DND-41 (cell line): ENCODE measurements at places on chromosomes 5 and 9.
A peak's percentile ranks its signal among the peaks of the same experiment; 100 is the strongest.

DNA sequence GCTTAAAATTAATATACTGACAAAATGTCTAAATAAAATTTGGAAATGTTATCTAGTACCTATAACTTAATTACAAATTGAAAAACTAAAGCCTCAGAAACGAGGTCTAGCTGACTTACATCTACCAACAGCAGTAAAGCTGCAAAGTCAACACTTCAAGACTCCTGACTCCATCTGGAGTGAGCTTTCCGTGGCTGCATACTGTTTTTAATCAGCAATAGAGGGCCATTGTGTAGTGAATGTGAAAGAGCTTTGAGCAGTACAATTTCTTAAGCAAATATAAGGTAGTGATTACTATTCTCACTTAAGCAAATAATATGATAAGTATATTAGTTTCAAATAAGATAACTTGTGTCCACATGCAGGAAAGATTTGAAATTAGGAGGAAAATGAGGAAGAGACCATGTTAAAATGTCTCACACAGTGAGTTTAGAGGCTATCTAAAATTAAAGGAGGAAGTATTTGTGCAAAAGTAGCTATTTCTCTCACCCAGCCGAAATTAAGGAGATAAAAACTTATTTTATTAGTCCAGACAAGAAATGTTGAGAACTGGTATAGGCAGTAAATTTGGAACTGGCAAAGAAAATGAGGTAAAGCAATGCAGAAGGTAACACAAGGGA is 6.4 kb downstream of the SPINK6 start:
- no peaks in the 10 kb centered on the region for H3K27me3 ChIP-seq
- no peak overlapping the region for H3K27ac ChIP-seq
- no peak overlapping the region for H3K4me3 ChIP-seq
- DNase-seq = no peak

DNA sequence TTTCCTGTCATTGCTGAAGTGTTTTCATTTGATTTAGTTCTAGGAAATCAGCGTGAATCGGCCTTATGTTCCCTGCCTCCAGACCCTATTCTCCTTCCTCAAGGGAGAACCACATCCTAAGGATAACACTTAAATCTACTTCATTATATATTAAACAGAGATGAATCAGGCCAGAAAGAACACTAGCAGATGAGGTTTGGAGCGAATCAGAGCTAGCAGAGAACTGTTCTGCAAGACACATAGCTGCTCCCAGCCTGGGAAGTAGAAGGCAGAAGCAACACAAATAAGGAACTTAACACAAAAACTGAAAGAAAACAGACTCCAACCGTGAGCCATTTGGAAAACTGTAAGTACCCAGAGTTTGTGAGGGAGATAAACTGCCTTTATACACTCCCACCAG is 718.2 kb downstream of the SEMA5A start:
- H3K27ac ChIP-seq = no peak overlapping the region
- DNase-seq = no peak
- no peaks in the 10 kb centered on the region for H3K36me3 ChIP-seq
- 0 out of 2 replicates have a peak, but pooled peaks cover 4% of the 10 kb centered on the region for H3K4me1 ChIP-seq
- no peaks in the 10 kb centered on the region for H3K27me3 ChIP-seq
- H3K4me3 ChIP-seq = no peak overlapping the region

GRCh38 chr9:124631326-124631725 is 124.1 kb upstream of the NR5A1 start:
- DNase-seq = no peak
- H3K36me3 ChIP-seq = no peaks in the 10 kb centered on the region
- no peak overlapping the region for H3K4me3 ChIP-seq
- H3K27ac ChIP-seq = no peak overlapping the region

DNA sequence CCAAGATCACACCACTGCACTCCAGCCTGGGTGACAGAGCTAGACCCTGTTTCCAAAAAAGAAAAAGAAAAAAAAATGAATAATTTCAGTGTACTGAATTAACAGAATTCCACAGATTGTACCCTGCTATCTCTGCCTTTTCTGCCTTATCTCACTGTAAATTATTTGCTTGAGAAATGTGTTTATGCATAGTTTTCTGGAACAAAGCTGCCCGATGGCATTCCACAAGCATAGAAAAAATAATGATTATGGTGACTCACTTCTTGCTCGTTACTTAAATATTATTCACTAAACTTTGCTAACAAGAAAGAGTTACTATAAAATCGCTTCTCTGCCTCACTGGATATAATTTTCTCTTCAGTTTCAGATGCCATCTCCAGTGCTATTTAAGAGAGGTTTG is 88.7 kb upstream of the FAM169A start:
- no peak overlapping the region for H3K27ac ChIP-seq
- H3K36me3 ChIP-seq = no peaks in the 10 kb centered on the region
- DNase-seq = no peak
- H3K27me3 ChIP-seq = peaks cover 3% of the 10 kb centered on the region
- no peaks in the 10 kb centered on the region for H3K4me1 ChIP-seq

DNA sequence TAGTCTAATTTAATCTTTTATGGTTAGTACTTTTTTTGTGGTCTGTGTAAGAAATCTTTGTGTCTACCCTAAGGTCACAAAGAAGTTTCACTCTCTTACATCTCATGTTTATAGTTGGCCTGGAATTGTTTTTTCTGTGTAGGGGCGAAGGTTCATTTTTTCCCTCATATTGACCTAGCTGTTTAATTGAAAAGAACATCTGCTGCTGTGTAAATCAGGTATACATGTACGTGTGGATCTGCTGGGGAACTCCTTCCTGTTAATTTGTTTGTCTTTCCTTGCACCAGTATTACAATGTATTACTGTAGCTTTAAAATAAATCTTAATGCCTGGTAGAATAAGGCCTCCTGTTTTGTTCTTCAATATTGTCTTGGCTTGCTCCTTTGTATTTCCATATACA is 37.8 kb downstream of the EXOSC2 start:
- H3K4me3 ChIP-seq = no peak overlapping the region
- DNase-seq = no peak
- H3K36me3 ChIP-seq = no peaks in the 10 kb centered on the region
- no peaks in the 10 kb centered on the region for H3K27me3 ChIP-seq
- no peak overlapping the region for H3K27ac ChIP-seq

- no peaks in the 10 kb centered on the region for H3K27me3 ChIP-seq
- peaks cover 43% of the 10 kb centered on the region for H3K36me3 ChIP-seq
- peak overlapping the region; percentile 98 for H3K27ac ChIP-seq
- peak overlapping the region; percentile 78 for H3K4me3 ChIP-seq
- peaks cover 46% of the 10 kb centered on the region for H3K4me1 ChIP-seq
- peak; percentile 61 for DNase-seq
Observed at GRCh38 chr5:126777257-126777974, 480 bp downstream of the LMNB1 start.

GRCh38 chr5:6543346-6543730 is 89.5 kb downstream of the NSUN2 start:
- H3K4me3 ChIP-seq = no peak overlapping the region
- H3K27me3 ChIP-seq = no peaks in the 10 kb centered on the region
- no peaks in the 10 kb centered on the region for H3K4me1 ChIP-seq

DNA sequence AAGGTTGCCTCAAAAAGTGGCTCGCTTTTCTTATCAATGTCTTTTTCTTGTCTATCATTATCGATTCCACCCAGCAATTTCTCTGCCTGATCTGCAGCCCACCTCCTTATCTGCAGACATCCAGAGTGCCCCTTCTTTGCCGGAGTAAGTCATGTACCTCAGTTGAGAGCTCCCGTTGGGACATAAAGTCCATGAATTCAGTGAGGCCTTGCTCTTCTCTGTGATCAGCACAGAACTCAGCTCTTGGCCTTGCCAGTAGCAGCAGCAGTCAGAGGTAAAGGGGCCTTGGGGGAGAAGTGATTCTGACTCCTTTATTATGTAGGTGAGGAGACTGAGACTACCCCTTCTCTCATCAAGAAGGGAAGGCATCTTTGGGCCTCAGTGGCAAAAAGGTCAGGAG is 24.9 kb upstream of the DCAF12 start:
- H3K4me3 ChIP-seq = no peak overlapping the region
- H3K36me3 ChIP-seq = no peaks in the 10 kb centered on the region
- no peak overlapping the region for H3K27ac ChIP-seq
- H3K4me1 ChIP-seq = no peaks in the 10 kb centered on the region
- no peak for DNase-seq
- no peaks in the 10 kb centered on the region for H3K27me3 ChIP-seq

DNA sequence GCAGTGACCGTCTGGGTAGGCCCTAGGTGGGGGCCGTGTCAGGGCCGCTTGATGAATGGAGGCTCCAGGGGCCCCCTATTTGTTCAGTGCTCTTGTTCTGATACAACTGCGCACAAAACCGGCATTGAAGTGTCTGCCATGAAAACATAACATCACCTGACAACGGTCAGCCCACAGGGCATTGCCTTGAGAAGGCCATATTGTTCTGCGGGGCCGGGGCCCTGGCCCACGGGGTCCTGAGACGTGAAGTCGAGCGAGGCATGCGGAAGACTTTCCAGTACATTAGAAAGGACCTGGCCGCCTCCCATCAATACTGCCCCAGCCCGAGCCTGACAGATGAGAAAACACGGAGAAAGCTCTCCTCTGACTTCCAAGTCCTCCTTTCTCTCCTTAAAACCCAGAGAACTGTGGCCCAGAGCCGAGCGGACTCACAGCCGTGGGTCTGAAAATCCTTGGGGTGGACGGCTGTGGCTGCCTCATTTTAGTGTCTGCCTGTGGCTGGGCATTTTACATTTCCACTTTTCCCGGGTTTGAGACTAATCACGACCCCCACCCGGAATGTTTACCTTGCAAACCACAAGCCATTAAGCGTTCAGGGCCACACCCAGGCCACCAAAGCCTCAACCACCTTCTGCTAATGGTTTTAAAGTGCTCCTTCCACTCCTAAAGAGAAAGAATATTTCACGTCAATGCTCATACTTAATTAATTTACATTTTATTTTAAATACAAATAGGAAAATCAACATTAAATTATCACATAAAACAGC is 391.0 kb upstream of the IRX2 start:
- no peak overlapping the region for H3K27ac ChIP-seq
- no peaks in the 10 kb centered on the region for H3K4me1 ChIP-seq
- no peak overlapping the region for H3K4me3 ChIP-seq
- no peaks in the 10 kb centered on the region for H3K27me3 ChIP-seq

- peak; percentile 27 for DNase-seq
- no peak overlapping the region for H3K4me3 ChIP-seq
- H3K36me3 ChIP-seq = no peaks in the 10 kb centered on the region
- H3K4me1 ChIP-seq = no peaks in the 10 kb centered on the region
Observed at GRCh38 chr9:74742792-74743730, 144.7 kb downstream of the TRPM6 start.

DNA sequence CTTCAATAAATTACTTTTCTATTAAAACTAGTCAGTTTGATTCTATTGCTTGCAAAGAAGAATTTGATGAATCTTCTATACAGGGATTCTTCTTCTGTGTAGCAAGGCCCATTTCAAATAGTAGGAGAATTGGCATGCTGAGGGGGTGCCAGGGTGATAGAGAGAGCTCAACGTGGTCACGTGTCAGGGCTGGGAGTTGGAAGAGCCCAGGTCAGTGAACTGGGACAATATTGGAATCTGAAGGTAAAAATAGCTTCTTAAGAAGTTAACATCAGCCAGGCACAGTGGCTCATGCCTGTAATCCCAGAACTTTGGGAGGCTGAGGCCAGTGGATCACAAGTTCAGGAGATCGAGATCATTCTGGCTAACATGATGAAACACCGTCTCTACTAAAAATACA is 64.1 kb upstream of the TLE1 start:
- H3K36me3 ChIP-seq = no peaks in the 10 kb centered on the region
- H3K4me1 ChIP-seq = no peaks in the 10 kb centered on the region
- H3K27me3 ChIP-seq = no peaks in the 10 kb centered on the region

GRCh38 chr9:118446943-118447639 is 742.9 kb downstream of the TLR4 start:
- no peaks in the 10 kb centered on the region for H3K27me3 ChIP-seq
- DNase-seq = no peak
- no peak overlapping the region for H3K4me3 ChIP-seq
- H3K27ac ChIP-seq = no peak overlapping the region

DNA sequence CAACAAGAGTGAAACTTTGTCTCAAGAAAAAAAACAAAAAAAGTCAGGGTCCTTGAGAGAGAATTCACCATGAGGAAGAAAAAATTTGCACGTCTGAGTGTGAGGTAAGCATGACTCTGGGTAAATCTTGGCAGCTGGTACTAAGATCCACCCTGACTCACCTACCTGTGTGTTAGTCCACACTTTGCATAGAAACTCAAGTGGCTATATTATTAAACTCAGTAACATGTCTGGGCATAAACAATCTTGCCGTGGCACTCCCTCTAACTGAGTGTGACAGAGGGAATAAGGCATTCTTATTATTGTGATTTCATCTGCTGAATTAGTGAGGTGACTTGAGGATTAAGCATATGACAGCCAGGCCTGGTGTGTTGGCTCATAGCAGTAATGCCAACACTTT is 259.4 kb upstream of the VLDLR start:
- H3K4me1 ChIP-seq = no peaks in the 10 kb centered on the region
- no peaks in the 10 kb centered on the region for H3K27me3 ChIP-seq
- no peak for DNase-seq
- no peak overlapping the region for H3K27ac ChIP-seq
- no peaks in the 10 kb centered on the region for H3K36me3 ChIP-seq

- H3K4me1 ChIP-seq = no peaks in the 10 kb centered on the region
- no peaks in the 10 kb centered on the region for H3K36me3 ChIP-seq
- no peak for DNase-seq
Observed at GRCh38 chr9:127537014-127537413, 75.1 kb upstream of the STXBP1 start.

DNA sequence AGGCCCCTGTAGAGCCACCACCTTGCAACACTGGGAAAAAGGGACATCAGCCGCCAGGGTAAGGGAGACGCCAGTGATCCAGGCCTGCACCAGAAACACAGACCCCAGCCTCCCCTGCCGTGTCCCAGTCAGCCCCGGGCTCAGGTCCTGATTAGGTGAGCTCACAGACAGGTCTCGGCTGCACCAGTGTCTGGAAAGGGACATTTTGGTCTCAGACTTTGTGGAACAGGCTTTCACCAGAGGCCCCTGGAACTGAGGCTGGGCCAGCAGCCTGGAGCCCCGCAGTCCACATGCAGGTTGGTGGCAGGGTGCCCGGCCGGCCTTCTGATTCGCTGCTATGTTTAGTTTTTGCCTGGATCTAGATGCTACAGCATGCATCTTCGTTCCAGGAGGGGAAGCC is 369.0 kb upstream of the IRX4 start:
- no peaks in the 10 kb centered on the region for H3K27me3 ChIP-seq
- no peak overlapping the region for H3K4me3 ChIP-seq
- H3K4me1 ChIP-seq = peaks cover 3% of the 10 kb centered on the region; the same call in 1 of the 2 replicates
- no peaks in the 10 kb centered on the region for H3K36me3 ChIP-seq
- H3K27ac ChIP-seq = no peak overlapping the region

DNA sequence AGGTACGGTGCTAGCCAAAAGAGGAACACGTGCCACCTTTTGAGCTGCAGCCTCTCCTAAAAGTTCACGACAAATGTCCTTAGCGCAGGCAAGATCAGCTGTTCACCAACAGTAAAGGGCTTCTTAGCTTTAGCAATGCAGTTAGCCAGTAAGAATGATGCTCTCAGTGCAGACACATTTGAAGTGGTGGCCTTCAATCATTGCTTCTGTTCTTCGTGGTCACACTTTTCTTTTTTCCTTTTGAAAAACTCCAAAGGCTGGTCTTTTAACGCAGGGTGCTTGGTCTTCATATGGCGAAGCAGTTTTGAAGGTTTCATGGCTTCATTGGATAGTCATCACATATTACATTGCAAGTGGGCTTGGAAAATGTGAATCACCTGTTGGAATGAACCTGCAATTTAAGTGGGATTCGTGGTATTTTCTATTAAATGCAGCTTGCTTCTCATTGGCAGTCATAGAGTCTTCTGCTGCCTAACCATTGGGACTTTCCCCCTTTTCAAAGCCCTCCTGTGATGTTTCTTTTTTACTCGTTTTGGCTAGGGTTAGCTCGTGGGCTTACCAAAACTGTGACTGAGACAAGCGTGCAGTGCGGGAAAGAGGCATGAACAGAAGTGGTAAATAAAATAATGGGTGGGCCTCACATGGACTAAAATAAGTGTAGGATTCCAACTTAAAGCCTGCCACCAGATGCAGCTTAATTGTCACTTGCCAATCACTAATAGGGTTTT is 100.9 kb downstream of the MRPL36 start:
- no peak for DNase-seq
- peaks cover 6% of the 10 kb centered on the region for H3K27me3 ChIP-seq
- no peaks in the 10 kb centered on the region for H3K4me1 ChIP-seq
- no peaks in the 10 kb centered on the region for H3K36me3 ChIP-seq
